ENCODE measurements at places on chromosomes 3 and 15. TPM values are rescaled to one million over a fixed set of nuclear protein-coding genes. Genes with fewer than 3 reads are reported as not detected.

Gene TMCO5A
- not detected for polyA plus RNA-seq

Gene NR1I2
- polyA plus RNA-seq, result 2.6 TPM

Gene TMEM89
- polyA plus RNA-seq, result not detected

Gene LRRC2
- 1.2 TPM for polyA plus RNA-seq

Gene PRTG
- polyA plus RNA-seq, result 2.1 TPM

Gene TGM4
- polyA plus RNA-seq, result 0.02 TPM

Gene TF
- 0.02 TPM for polyA plus RNA-seq

Gene MYL3
- polyA plus RNA-seq, result not detected

Gene UTS2B
- not detected for polyA plus RNA-seq

Gene FNDC3B
- polyA plus RNA-seq, result 15.7 TPM

Gene CLDN11
- polyA plus RNA-seq, result 4.8 TPM

Gene C2CD4B
- polyA plus RNA-seq, result 0.12 TPM

Gene ZIC4
- polyA plus RNA-seq, result 0.03 TPM

Data from H1 (cell line).